ENCODE measurements at places on chromosomes 7 and 10.

DNA sequence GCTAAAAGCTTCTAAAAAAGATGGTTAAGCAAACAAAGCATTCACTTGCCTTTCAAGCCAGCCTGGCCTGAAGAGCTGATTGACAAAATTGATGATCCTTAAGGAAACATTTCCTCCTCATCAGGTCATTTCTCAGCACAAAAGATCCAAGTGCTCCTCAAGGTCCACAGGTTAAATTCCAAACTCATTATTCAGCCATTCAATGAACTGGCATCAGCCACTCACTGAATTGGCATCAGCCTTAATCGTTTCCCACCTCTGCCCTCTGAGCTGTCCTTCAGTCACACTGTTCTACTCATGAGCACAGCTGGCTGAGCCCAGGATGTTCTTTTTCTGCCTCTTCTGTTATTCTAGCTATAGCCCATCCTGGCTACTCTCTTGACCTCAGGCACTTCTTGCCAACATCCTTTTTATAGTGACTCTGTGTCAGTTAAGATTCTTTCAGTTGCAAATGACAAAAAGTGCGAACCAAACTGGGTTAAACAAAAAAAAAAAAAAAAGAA, 147.5 kb downstream of the RAB11FIP2 start:
- no peak for DNase-seq
- no peak overlapping the region for H3K27ac ChIP-seq
- H3K36me3 ChIP-seq, result no peaks in the 10 kb centered on the region
- no peaks in the 10 kb centered on the region for H3K4me1 ChIP-seq
- no peak overlapping the region for H3K4me3 ChIP-seq

GRCh38 chr10:120612756-120613155, 155.7 kb downstream of the PLPP4 start:
- no peaks in the 10 kb centered on the region for H3K4me1 ChIP-seq
- H3K36me3 ChIP-seq, result no peaks in the 10 kb centered on the region
- H3K4me3 ChIP-seq, result no peak overlapping the region
- H3K27ac ChIP-seq, result no peak overlapping the region
- no peaks in the 10 kb centered on the region for H3K27me3 ChIP-seq

DNA sequence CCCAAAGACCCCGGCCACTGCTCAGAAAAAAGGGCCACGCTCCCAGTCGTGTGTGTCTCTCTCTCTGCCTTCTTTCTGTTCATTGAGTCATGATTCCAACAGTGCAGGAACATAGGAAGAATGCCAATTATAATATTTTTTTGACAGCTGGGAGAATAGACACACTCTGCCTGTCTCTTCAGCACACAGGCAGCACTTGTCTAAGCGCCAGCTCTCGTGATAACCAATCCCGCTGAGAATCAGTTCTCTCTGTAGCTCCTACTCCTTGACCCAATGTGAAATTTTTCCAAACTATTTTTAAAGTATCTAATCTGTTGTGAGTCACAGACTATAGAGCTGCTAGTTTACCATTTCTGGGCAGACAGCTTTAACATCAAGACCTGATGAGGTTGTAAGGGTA, 145.7 kb upstream of the RHEB start:
- peaks cover 2% of the 10 kb centered on the region for H3K4me1 ChIP-seq
- H3K27ac ChIP-seq, result peak overlapping the region; percentile 68

DNA sequence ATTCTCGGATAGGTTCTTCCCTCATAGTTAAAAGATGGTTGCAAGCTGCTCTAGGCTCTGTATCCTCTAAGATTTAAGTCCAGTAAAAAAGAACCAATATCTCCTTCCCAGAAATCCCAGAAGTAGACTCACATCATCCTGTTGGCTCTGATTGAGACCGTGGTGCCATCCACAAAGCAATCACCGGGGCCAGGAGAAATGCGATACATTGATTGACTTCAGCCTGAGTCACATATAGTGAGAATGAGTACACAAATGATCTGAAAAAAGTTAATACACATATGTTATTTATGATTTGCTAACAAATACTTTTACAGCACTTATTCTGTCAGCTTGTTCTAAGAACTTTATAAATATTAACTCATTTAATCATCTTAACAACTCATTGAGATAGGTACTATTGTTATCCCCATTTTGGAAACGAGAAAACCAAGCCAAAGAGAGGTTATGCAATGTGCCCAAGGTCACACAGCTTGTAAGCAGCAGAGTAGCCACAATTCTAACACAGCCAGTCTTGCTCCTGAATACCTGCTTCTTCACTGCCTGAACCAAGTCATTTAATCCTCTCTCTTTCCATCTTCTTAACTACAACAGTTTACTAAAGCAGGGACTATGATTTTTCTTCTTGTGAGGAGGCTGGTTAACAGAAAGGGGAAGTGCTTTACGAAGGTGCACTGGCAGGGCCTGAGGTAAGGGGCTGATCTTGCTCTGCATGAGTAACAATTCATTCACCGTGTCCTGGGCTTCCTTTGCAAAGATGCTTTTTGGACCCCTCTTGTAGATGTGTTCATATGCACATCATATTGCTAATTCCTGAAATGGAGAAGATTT, 177.0 kb downstream of the REEP3 start:
- H3K36me3 ChIP-seq, result no peaks in the 10 kb centered on the region
- H3K4me3 ChIP-seq, result no peak overlapping the region
- H3K4me1 ChIP-seq, result no peaks in the 10 kb centered on the region
- no peak for DNase-seq

DNA sequence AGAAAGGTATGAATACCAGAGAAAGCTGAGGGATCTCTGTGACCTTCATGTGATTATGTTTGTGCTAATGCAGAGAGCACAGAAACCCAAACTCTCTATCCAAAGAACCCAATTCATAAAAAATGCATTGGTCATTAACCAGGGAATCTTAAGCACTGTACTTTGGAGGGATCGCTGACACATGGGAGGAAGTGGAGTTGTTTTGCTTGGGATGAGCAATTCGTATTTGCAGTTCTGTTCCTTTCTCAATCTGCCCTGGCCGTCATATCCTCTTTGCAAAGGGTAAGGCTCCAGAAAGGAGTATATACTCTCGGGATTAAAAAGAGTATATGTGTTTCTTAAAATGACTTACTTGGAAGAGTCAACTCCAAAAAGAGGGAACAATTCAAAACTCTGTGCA, 221.3 kb downstream of the POU6F2 start:
- H3K36me3 ChIP-seq, result no peaks in the 10 kb centered on the region
- no peaks in the 10 kb centered on the region for H3K27me3 ChIP-seq
- DNase-seq, result no peak
- no peak overlapping the region for H3K4me3 ChIP-seq
- H3K27ac ChIP-seq, result no peak overlapping the region
- H3K4me1 ChIP-seq, result no peaks in the 10 kb centered on the region

GRCh38 chr7:44224080-44224973, 23.5 kb downstream of the YKT6 start:
- no peak overlapping the region for H3K4me3 ChIP-seq
- no peaks in the 10 kb centered on the region for H3K27me3 ChIP-seq
- no peak overlapping the region for H3K27ac ChIP-seq
- no peak for DNase-seq

DNA sequence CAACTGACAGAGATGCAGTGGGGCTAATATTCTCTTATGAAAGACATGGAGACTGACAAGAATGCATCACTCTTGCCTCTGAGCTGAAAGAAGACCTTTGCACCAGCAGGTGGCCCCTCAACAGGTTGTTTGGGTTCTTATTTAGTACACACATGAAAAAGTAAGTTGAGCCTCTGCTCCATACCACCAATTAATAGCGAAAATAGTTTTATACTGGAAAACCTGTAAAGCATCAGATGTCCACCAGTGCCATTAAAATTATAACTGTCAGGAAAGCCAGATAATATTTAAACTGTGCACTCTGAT, 26.3 kb upstream of the FAM13C start:
- no peaks in the 10 kb centered on the region for H3K36me3 ChIP-seq
- H3K27me3 ChIP-seq, result no peaks in the 10 kb centered on the region
- peaks cover 5% of the 10 kb centered on the region for H3K4me1 ChIP-seq
- no peak for DNase-seq

- H3K27ac ChIP-seq, result peak overlapping the region; percentile 10
- H3K4me3 ChIP-seq, result no peak overlapping the region
- H3K27me3 ChIP-seq, result no peaks in the 10 kb centered on the region
- no peak for DNase-seq
These were observed 373.1 kb downstream of the THSD7A start for GRCh38 chr7:11458736-11459483.

DNA sequence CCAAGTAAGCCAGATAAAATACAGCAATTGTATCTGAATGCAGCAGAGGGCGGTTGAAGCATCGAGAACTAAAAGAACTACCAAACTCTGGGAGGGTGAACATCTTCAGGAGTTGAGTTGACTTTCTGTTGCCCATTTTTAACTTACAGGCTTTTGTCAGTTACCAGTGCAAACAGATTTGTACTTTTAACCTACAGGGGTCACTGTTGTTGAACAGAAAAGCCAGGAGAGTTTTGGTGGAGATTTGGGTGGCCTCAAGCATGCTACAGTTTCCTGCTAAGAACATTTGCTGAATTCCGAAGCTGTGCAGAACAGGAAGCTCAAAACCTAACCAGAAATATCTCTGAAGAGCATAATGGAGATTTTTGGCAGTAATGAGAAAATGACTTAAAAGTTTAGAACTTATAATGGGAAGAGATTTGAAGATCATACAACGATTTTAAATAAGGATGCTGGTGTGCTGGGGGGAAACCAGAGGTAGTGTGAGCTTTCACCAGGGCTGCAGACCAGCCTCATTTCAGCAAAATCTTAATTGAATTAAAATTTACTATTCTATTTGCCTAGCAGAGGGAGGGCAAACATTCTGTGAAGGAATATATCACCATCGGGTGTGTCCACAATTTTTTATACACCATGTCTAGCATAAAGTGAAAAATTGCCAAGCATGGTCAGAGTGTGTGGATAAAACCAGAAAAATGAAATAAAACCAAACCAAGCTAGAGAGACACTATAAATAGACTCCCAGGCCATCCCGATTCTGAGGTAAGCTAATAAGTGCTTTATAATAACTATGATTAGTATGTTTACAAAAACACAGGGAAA, 208.6 kb upstream of the CCDC6 start:
- H3K4me3 ChIP-seq, result no peak overlapping the region
- no peaks in the 10 kb centered on the region for H3K27me3 ChIP-seq
- H3K4me1 ChIP-seq, result no peaks in the 10 kb centered on the region
- DNase-seq, result no peak

DNA sequence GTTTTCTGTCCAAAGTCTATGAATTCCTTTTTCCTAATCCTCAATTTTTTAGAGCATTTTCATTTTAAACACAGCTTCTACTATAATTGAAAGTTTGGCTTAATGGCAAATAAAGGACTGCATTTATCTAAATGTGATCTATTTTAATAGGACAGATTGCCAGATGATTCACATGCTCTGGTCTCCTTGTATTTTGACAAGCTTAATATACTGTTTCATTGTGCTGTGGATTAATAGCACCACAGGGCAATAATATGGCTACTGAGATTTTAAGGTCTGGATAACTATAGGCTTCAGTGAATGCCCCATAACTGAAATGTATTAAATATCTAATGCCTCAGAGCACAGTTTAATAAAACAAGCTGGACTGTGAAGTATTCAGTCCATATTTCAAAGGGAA, 1362.8 kb downstream of the XPNPEP1 start:
- H3K27ac ChIP-seq, result no peak overlapping the region
- no peaks in the 10 kb centered on the region for H3K36me3 ChIP-seq
- H3K4me3 ChIP-seq, result no peak overlapping the region
- H3K4me1 ChIP-seq, result no peaks in the 10 kb centered on the region
- no peaks in the 10 kb centered on the region for H3K27me3 ChIP-seq
- DNase-seq, result no peak

GRCh38 chr10:103921750-103922195, 3.8 kb upstream of the STN1 start:
- no peak overlapping the region for H3K4me3 ChIP-seq
- peaks cover 71% of the 10 kb centered on the region for H3K4me1 ChIP-seq
- no peak overlapping the region for H3K27ac ChIP-seq
- no peak for DNase-seq

DNA sequence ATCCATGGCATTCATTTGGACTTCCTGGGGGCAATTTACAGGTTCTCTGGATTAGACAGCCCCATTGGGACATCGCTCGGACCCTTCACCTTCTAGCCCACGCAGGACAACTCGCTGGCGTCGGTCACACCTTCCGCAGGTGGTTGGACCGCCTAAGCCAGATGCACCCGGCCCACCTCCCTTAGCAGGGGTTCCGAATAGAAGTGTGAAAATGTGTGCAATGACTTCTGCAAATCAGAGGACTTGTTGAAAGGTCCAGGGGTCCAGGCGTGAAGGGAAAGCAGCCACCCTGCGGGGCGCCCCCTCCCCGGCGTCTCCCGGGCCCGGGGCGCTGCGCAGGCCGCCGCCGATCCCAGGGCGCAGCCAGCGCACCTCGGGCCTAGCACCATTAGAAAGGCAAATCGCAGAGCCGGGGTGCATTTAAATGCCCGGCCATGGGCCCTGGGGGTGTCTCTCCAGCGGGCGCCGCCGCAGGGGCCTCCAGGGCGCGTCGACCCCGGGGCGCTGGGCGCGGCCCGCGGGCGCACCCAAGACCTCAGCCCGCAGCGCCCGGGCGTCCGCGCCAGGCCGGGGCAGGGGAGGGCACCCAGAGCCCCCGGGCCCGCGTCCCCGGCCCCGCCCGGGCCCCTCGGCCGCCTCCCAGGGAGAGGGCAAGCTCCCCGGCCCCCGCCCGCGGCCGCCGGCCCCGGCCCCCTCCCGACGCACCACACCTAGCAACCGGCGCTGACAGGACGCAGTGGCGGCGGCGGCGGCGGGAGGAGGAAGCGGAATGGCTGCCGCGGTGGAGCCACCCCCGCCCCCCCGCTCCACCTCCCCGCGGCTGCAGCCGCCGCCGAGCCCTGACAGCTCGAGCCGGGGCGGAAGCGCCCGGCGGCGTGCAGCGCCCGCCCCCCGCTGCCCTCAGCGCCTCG, 1.2 kb downstream of the JAZF1 start:
- peak; percentile 5 for DNase-seq
- peak overlapping the region; percentile 92 for H3K4me3 ChIP-seq
- peaks cover 8% of the 10 kb centered on the region for H3K4me1 ChIP-seq
- H3K27me3 ChIP-seq, result no peaks in the 10 kb centered on the region

GRCh38 chr7:17279061-17279460, 19.4 kb upstream of the AHR start:
- no peak overlapping the region for H3K4me3 ChIP-seq
- no peak for DNase-seq
- H3K27me3 ChIP-seq, result no peaks in the 10 kb centered on the region
- H3K27ac ChIP-seq, result no peak overlapping the region

GRCh38 chr10:58358314-58358933, 23.6 kb downstream of the UBE2D1 start:
- H3K36me3 ChIP-seq, result no peaks in the 10 kb centered on the region
- H3K4me3 ChIP-seq, result no peak overlapping the region
- H3K4me1 ChIP-seq, result peaks cover 12% of the 10 kb centered on the region
- no peak for DNase-seq
- H3K27me3 ChIP-seq, result no peaks in the 10 kb centered on the region

GRCh38 chr10:44387853-44388251, 3.0 kb upstream of the CXCL12 start:
- H3K4me3 ChIP-seq, result no peak overlapping the region
- peaks cover 7% of the 10 kb centered on the region for H3K27me3 ChIP-seq
- DNase-seq, result no peak
- no peaks in the 10 kb centered on the region for H3K36me3 ChIP-seq

DNA sequence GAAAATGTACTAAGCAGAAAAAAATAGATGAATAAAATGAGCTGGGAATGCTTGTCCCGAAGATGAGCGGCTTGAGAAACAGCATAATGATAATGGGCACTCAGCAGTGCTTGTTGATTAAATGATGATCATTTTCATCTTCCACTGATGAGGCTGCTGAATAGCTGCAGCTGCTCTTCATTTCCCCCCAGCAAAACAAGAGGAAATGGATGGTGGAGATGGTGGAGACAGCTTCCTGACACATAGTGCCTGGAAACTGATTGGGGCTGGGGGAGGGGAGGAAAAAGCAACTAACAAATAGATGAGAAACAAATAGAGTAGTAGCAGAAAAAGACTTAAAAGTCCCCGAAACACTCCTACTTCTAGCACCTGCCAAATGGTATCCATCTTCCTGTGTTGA, 41.4 kb downstream of the MRC1 start:
- H3K4me3 ChIP-seq, result no peak overlapping the region
- H3K27me3 ChIP-seq, result no peaks in the 10 kb centered on the region
- no peaks in the 10 kb centered on the region for H3K36me3 ChIP-seq
- no peak overlapping the region for H3K27ac ChIP-seq

All from esophagus squamous epithelium (tissue), 5 donors.